ENCODE measurements at places on chromosomes 1 and 21.

GRCh38 chr1:155884982-155885381 lies 25.6 kb downstream of the SYT11 start:
- DNase-seq = no peak

- DNase-seq = no peak
Measured at GRCh38 chr21:46068516-46069079, 29.3 kb upstream of the COL6A2 start.

GRCh38 chr1:109874445-109874844 lies 36.2 kb upstream of the CSF1 start:
- DNase-seq = no peak

DNA sequence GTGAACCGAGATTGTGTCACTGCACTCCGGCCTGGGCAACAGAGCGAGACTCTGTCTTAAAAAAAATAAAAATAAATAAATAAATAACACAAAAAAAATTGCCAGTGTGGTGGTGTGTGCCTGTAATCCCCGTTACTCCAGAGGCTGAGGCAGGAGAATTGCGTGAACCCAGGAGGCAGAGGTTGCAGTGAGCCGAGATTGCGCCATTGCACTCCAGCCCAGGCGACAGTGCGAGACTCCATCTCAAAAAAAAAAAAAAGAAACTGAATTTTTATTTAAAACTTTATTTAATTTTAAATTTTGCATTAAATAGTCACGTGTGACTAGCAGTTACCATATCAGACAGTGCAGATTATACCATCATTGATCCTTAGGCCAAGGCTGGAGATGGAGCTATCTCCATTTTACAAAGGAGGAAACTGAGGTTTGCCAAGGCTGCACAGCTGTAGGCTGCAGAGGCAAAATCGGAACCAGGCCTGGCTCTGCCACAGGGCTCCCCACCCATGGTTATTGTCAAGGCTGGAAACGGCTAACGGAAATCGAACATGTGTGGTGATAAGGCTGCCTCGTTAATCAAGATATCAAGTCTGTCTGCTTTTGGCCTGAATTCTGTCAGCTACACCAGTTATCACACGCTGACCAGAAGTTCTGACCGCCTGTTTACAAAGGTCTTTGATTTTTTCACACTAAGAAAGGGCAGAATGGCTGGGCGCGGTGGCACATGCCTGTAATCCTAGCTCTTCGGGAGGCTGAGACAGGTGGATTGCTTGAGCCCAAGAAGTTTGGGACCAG lies 20.5 kb downstream of the HSPG2 start:
- DNase-seq = no peak

DNA sequence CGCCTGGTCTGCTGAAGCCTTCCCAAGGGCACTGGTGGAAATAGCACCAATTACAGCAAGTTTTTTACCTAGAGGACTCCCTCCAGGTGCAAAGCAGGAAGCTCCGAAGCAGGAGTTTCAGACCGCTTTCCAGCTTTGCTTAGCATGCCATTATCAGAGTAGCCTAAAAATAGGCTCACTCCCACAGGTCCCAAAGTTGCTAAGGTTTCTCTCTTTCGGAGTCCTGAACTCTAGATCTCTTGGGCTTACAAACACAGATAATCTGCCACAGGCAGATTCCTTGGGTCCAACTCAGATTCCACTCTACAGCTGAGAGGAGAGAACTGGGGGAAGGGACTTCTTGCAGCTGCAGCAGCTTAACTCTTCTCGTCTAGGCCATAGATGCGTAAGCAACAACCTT lies 22.5 kb downstream of the ZMYND12 start:
- no peak for DNase-seq

DNA sequence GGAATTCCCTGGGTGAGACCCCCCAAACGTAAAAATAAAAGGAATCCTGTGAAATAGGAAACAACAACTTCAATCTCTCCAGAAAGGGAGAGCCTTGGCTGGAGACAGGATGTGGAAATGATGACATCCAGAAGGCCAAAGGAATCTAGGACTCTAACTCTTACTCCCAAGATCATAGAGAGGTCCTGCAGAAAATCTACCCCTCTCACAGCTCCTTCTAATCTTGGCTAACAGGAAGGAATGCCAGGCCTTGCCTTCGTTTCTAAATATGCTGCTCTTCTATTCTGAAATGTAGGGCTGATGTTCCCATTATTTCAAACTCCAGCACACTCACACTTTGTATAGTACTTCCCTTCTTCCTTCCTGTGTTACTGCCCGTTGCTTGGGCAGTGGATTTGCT lies 40.7 kb downstream of the ARHGEF11 start:
- no peak for DNase-seq

- no peak for DNase-seq
Measured at GRCh38 chr21:16983420-16983819, 529.4 kb upstream of the CXADR start.

DNA sequence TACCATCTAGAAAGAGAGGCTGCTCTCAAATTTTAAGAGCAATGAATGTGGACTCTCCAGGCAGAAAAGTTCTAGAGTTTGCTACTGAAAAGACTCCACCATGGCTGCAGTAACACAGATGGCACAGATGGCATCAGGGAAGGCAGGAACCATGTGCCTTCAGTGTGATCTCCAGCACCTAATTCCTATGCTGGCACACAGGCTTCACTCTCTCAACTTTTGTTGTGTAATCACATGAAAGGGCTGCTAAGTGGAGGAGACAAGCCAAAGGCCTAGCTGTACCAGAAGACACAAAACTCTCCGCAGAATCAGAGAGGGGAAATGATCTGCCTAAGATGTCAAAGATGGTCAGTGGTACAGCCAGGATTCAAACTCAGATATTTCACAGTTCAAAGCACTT lies 31.1 kb downstream of the ERI3 start:
- DNase-seq = no peak

- no peak for DNase-seq
Measured at GRCh38 chr1:219342836-219343235, 169.2 kb downstream of the LYPLAL1 start.

- DNase-seq = no peak
Measured at GRCh38 chr1:162139211-162139610, 69.7 kb downstream of the NOS1AP start.

DNA sequence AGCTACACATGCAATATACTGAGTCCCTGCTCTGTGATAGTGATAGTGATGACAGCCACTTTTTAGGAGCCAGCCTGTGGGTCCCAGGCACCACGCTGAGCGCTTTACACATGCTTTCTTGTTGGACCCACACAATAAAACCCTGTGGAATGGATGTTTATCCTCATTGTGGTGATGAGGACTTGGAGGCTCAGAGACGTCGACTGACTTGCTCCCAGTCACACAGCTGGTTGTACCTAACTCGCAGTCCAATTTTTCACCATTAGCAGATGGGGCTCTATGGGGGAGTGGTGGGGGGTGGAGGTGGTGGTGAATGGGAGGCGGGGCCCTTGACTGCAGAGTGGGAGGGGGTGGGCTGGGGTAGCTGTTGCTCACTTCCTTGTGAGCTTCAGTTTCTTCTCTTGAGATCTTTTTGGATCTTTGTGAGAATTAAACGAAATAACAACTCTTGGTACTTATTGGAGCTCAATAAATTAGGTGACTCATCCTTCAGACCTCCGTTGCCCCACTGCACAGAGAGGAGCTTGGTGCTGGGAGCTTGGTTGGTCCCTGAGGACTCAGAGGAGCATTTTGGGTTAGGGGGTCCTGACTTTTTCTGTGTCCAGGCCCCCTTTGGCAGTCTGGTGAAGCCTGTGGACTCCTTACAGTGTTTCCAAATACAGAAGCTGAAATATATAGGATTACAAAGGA lies 61.8 kb upstream of the CD1D start:
- no peak for DNase-seq

- DNase-seq = no peak
Measured at GRCh38 chr1:224509907-224510306, 75.3 kb upstream of the WDR26 start.

DNA sequence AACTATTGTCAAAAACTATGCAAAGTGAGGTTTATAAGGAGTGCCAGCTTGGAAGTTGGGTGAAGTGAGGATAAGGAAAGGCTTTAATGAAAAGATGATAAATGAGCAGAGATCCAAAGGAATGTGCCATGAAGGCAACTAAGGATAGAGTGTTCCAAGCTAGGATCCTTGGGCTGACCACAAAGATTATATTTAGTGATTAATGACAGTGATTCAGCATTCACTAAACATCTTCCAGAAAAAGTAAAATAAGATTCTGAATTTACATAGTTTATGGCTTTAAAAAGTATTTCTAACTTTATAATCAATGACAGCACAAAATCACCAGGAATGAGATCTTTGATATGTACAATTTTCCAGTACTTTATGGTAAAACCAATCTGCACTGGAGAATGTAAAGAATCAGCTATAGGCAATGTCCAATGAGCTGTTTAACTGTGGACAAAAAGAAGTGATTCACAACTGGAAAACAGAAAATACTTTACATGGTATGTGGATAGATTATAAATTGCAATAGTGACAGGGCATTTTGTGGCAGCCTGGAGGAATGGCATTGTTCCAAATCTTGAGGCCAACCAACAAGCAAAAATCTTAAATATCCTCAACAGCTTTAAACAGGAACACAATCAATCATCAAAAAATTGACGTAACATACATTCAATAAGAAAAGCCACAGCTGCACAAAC lies 91.2 kb upstream of the KCTD3 start:
- no peak for DNase-seq

DNA sequence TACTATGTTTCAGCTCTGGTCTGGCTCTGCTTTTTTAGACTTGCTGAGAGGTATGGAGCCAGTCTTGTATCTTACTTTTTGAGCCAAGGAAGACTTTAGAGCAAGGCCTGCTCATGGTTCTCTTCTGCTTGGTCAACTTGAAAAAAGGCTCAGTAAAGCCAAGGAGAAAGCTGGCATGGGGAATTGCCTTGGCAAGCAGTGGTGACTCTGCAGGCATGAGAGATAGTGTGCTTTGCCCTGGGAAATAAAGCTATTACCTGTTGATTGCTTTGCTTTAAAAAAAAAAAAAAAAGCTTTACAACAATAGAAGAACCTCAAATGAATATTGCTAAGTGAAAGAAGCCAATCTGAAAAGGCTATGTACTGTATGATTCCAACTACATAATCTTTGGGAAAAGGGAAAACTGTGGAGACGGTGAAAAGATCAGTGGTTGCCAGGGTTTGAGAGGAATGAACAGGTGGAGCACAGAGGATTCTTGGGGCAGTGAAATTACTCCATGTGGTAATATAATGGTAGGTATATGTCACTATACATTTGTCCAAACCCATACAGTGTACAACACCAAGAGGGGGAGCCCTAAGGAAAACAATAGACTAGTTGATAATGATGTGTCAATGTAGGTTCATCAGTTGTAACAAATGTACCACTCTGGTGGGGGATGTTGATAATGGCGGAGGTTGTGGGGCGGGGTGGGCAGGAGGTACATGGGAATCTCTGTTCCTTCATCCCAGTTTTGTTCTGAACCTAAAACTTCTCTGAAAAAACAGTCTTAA lies 87.6 kb downstream of the HMCN1 start:
- DNase-seq = no peak

DNA sequence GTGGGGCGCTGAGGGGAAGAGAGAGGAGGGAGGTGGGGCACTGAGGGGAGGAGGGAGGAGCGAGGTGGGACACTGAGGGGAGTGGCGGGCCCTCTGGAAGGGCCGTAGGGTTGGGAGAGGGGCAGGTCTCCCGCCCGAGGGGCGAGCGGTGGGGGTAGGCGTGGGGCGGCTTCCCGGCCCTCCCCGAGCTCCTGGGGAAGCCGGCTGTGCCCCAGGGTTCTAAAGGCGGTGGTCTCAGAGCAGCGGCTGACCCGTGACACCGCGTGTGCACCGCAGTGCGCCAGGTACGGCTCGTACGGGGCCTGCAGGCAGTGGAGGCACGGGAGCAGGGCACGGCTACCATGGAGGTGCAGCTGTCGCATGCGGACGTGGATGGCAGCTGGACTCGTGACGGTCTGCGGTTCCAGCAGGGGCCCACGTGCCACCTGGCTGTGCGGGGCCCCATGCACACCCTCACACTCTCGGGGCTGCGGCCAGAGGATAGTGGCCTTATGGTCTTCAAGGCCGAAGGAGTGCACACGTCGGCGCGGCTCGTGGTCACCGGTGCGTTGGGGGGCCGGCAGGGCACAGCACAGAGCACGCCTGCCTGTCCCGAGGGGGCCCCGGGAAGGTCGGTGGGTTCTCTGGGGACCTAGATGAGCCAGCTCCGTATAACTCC lies 68.5 kb downstream of the OBSCN start:
- DNase-seq = no peak

- DNase-seq = no peak
Measured at GRCh38 chr1:199784138-199784895, 243.2 kb upstream of the NR5A2 start.

DNA sequence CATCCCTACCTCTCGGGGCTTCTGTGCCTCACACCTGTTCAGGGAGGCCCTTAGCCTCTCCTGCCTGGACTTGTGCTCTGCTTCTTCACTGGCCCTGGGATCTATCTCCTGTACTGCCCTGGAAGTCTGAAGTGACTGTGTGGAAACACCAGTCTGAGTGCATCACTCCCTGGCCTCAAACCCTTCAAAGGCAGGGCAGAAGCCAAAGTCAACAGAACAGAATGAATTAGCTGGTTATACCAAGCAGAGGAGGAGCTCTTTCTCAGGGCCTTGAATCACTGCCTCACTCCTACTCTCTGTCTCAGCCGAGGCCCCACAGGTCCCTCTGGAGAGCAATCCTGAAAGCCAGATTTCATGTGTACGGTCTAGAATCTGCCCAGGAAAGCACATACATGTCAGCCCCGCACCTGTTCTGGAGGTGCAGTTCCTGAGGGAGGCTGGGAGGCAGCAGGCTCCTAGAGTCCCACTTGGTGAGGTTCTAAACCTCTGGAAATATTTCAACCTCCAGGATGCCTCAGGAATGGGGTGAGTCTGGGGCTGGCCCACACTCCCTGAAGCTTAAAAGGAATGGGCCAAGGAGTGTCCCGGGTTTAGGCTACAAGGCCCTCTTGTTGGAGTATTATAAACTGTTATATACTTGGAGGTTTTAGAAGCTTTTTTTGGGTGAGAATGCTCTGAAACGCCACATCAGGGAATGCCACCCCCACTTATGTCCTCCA lies 98.3 kb downstream of the ABCA4 start:
- no peak for DNase-seq
